Neural progenitor cell (in vitro differentiated cells): ENCODE measurements at places on chromosomes 2 and 18. TPM values are rescaled to one million over a fixed set of nuclear protein-coding genes. Genes with fewer than 3 reads are reported as not detected.

MARCHF4 gene
- total RNA-seq, result 0.26 and 0.46 TPM in 2 replicates

OLA1 gene
- total RNA-seq, result 186 and 323 TPM in 2 replicates

SULT1C4 gene
- 9.0 and 11.3 TPM in 2 replicates for total RNA-seq

FOXD4L1 gene
- 0.12 TPM in 1 of 2 replicates, not detected in the other for total RNA-seq

BOD1L2 gene
- not detected in 2 replicates for total RNA-seq

CAPN14 gene
- total RNA-seq, result 0.04 and 0.19 TPM in 2 replicates

TUBA4B gene
- total RNA-seq, result not detected in 2 replicates

DNA sequence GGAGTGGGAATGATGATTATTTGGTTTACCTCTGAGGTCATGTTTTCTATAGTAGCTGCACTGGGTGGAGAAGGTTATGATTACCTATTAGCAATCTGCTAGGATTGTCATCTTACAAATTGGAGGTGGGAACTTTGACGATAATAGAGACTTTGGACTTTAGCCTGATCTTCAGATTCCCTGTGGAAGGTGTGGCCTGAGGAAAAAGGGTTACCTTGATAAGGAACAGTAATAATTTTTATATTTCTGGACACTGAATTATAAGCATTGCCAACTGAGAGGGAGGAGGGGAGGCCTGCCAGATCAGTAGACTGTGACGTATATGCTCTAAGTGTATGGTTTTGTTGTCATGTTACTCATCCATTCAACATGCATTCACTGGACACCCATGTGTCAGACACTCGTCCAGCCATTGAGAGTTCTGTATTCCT lies 183.4 kb upstream of the FOSL2 start:
- no peak for DNase-seq

DNA sequence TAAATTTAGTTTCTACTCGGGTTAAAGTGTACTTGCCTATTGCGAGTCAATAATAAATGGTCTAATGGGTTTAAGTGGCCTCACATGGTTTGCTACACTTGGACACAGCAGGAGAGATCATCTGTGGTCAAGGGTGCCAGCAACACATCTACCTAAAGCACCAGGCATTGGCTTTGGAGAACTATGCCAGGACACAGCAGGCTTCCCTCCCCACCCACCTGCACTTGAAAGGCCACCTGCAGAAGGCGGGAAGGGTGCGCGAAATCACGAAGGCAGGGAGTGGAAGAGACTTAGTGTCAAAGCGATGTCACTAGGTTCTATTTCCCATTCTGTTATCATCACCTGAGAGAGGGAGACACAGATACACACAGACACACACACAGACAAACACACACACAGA lies 44.5 kb downstream of the MYT1L start:
- no peak for DNase-seq

- DNase-seq, result no peak
Observed at GRCh38 chr2:235640377-235640776, 146.5 kb downstream of the AGAP1 start.

DNA sequence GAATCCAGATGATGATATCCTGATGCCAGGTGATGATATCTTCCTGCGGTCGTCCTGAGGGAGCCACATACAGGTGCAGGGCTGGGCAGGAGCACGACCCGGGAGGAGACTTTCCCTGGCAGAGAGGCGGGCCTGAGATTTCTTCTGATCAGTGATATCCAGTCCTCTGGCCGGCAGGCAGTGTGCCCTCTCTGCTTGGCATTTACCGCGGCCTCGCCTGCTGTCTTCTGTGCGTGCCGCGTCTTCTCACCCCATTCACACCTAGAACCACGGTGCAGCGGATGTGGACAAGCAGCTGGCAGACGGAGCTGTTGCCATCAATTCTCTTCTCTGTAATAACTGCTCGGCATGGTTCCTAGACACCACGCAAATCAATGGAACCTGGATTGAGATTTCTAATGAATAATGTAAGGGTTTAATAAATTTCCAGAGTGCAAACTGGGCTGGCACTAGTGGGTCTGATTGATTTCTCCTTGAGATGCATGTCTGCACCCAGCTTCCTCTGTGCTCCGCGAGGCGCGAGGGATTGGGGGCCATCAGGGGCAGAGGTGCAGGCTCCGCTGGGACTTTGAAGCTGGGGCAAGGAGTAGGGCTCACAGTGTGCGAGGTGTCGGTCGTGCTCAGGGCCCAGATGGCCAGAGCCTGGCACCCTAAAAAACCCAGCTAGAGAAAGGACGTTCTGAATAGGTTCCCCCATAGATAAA lies 208.9 kb upstream of the HDAC4 start:
- DNase-seq, result no peak

DNA sequence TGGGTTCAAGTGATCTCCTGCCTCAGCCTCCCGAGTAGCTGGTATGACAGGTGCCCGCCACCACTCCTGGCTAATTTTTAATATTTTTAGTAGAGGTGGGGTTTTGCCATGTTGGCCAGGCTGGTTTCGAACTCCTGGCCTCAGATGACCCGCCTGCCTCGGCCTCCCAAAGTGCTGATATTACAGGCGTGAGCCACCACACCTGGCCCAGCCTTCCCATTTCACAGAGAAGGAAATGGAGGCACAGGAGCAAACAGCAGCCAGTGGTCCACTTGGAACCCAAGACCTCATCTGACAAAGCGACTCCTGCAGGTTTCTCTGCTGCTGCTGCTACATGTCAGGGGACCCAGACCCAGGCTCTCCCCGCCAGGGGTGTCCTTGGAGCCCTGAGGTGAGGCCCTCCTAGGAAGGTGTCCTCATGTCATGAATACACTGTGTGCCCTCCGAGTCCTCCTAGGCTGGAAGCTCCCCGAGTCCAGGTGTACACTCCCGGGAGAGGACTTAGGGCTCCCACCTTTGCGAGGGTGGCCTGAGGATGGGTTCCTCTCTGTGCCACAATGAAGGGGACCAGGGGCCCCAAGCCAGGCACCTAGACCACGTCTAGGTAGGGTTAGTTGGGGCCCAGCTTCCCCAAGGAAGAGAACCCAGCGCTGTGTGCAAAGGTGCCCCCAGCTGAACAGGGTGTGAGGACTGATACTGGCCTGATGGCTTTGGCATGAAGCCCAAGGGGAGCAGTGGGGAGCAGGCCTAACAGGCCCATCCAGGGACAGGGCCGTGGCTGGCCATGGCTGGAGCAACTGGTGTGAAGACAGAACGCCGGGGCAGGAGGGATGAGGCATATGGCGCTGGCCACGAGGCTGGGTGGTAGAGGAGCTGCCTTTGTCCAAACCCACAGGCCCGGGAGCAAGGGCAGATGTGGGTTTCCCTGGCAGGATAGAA lies 56.1 kb downstream of the HS6ST1 start:
- DNase-seq, result no peak

DNA sequence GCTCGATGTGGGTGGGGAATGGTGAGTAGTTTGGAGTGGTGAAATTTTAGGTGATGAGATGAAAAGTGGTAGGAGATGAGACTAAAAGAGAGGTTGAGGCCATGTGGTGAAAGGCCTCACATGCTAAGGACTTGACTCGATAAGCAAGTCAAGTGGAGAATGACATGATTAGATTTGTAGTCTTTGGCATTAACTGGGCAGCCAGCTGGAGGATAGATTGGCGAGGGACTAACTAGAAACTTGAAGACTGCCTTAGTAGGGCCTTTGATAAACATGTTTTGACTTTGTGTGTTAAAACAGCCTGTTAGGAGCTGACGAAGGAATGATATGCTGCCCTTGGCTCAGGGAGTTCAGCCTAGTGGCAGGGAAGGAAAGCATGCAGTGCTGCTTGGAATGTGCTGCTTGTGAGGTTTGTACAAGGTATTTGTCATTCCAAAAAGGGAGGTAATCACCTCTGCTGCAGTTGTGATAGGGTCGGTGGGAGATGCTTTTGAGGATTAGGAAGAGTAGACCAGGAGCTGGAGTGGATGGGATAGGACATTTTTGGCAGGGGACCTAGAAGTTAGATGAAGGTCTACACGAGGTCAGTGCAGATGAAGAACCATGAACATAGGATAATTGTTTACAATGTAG lies 22.0 kb downstream of the PHLPP1 start:
- DNase-seq, result no peak

DNA sequence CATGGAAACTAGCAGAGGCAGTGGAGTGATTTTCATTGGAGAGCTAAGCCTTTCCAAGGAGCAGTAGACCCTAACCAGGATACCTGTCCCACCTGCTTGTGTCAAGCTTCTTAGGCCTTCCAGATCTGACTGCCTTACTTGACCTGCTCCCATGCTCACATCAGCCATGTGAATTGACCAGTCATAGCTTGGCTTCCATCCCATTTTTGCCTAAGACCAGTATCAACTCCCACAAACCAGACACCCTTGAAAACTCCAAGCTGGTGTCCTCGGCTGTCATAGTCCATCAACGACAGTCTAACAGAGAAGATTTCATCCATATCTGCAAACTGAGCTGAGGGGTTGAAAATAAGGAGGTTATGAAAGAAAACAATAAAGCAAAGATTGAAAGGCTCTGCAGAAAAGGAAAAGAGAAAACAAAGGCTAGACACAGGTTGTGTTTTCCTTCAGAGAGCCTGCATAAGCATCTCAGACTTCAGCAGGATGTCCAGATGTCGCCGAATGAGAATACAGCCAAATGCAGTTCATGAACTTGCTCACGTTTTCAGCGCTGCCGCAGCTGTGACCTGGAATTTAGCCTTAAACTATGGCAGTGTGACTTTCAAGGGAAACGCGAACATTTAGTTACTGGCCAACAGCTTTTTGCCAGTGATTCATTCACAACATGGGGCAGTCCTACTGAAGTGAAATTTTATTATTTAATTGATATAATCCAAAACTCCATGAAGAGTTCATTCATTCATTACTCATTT lies 868.1 kb upstream of the ID2 start:
- DNase-seq, result no peak

DNA sequence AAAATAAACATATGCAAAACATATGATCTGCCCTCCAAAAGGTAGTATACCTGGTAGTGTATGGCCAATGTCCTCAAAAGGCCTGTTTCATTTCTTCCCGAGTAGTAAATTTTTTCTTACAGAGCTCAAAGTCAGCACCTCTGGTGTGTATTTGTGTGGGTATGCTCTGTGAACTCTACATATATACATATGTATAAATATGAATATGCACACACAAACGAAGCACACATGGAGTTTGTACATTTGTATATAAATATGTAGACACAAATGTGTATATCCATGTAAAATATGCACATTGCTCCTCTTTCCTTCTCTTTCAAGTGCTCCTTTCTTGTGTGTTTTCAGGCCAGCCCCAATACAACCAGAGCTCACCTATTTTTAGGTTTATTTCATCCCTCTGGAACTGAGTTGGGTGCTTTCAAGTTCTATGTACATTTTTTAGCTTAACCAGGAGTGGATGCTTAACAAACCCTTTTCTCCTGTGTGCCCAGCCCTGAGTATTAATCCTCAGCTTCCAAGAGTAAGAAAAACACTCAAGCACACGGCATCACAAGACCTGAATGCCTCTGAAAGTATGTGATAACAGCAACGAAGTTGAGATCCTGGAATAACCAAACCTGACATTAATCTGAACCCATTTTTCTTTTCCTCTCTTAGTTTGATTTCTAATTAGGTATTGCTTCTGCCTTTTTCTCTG lies 12.2 kb upstream of the GALNT5 start:
- DNase-seq, result no peak

- no peak for DNase-seq
Observed at GRCh38 chr2:12196495-12196894, 450.1 kb downstream of the LPIN1 start.

DNA sequence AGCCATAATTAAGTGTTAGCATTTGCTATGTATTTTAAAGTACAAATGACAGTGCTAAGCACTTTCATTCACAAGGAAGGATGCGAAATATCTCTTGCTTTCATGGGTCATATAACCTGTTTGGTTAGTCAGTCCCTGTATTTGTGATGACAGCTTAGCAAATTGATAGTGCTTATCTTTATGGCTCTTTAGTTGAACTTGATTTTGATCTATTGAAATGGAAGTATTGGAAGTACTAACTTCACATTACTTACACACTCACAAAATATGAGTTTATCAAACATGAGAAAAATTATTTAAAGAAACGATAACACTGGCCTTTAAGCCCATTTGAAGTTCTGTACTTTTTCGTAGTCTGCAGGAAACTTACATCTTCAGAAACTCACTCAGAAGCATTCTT lies 97.4 kb upstream of the NEUROD1 start:
- no peak for DNase-seq

DNA sequence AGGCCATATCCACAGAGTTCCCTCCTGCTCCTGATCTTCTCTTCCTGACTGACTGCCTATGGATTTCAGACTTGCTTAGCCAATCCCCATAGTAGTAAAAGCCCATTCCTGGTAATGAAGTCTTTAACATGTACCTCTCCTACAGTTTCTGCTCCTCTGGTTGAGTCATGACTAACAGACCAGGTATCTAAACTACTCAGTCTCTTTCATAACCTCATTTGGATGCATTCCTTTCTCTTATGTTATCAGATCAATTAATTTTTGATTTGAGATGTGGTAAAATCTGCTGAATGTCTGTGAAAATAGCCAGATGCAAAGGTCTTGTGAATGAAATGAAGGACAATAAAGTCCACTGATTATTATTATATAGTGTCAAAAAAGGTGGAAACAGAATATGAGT lies 198.0 kb downstream of the NBAS start:
- DNase-seq, result no peak

- no peak for DNase-seq
Observed at GRCh38 chr2:150688016-150688415, 200.5 kb upstream of the RND3 start.

DNA sequence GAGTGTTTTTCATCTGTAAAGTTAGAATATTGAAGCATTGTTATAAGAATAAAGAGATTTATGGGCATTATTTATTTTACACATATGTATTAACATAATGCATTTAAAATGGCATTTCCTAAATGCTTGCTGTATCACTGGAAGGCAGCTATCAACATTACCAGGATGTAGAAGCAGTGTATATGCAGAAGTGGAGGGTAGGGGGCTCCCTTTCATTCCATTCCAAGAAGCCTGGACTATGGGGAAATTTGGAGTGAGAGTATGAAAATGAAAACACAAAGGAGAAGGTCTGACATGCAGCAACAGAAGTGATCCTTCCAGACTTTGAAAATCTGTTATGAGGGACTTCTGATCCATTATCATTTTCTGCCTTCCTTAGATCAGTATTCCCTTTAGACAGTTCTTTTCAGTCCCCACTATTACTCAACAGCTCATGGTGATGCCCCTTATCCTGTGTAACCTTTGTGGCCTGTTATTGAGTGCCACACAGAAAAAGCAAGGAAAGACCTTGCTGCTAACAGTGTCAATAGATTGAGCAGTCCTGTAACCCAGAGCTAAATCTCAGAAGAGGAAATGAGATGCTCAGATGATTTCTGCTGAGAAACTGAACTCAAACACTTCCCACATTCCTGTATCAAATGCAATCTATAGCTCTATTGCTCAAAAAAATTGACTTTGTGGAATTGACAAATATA lies 216.6 kb downstream of the HNMT start:
- DNase-seq, result peak; percentile 29

DNA sequence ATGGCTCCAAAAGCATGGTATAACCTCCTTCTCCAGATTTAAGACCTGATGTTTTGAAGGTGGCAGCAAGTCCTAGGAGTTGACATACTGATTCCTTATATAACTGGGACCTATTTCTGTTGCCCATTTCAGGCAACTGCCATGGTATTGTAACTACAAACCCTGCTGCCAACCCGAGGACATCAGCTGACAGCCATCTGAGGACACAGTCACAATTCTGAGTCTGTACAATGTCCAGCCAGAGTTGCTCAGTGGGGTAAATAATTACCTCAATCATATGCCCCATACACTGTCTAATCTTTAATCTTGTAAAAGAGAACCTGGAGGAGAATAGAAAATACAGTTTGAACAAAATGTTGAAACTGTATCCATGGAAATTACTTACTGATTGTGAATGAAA lies 8.7 kb upstream of the GAREM2 start:
- no peak for DNase-seq

- no peak for DNase-seq
Observed at GRCh38 chr2:111149882-111150455, 29.3 kb downstream of the BCL2L11 start.
